ENCODE measurements at places on chromosomes 5 and 9.

DNA sequence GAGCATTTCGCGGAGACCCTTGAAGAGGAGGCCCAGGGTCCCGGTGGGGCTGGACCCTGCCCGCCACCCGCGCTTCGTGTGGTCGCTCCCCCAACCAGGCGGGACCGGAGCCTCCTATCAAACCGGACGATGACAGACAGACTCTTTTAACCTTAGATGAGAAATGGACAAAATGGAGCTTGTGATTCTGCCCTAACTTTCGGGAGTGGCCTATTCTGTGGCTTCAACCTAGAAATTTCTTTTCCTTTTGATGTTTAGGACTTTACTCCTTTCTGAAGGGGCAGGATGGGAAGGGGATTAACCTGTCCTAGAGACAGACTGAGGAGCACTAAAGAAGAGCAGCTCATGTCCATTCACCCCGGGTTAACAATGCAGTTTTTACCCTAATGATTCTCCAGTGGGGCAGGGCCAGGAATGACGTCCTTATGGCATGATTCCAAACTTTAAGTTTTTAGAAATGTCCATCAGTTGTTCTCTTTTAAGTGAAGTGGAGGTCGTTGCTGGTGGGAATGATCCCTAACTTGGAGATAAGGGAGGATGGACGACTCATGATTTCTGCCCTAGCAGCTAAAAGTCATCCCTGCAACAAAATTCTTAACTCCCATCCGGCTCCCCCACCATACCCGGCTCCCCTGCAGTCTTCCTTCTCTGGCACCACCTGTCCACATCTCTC is 1.0 kb downstream of the NIPSNAP3A start:
- DNase-seq, result no peak

- DNase-seq, result no peak
These were observed 43.7 kb upstream of the HAND1 start for GRCh38 chr5:154521756-154522155.

DNA sequence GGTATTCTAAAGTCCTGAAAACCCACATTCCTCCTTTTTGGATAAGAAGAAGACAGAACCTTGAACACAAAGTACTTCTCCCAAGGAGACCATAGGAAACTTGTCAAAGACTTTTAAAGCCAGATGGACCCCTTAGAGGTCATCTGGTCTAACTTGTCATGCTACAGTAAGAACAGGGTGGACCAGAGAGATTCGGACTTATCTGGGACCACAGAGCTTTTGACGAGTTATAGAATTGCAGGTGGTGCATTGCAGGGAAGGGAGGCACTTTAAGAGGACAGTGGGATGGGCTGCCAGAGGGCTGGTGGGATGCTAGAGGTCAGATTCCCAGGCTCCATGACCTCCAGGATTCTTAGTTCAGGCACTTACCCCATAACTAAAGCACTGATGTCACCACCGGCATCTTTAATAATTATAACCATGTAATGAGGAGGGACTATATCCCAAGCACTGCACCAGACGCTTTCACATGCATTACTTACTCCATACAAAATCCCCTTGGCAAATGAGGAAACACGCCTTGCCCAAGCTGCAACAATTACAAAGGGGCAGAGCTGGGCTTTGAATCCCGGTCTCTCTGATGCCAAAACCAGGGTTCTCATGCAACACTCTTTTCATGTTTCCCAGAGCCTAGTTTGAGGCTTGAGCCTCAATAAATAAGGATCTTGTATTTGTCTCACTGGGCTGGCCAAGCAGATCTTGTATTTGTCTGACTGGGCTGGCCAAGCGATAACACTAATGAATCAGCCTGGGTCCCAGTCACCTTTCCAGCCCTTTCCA is 12.8 kb upstream of the GPX3 start:
- no peak for DNase-seq

DNA sequence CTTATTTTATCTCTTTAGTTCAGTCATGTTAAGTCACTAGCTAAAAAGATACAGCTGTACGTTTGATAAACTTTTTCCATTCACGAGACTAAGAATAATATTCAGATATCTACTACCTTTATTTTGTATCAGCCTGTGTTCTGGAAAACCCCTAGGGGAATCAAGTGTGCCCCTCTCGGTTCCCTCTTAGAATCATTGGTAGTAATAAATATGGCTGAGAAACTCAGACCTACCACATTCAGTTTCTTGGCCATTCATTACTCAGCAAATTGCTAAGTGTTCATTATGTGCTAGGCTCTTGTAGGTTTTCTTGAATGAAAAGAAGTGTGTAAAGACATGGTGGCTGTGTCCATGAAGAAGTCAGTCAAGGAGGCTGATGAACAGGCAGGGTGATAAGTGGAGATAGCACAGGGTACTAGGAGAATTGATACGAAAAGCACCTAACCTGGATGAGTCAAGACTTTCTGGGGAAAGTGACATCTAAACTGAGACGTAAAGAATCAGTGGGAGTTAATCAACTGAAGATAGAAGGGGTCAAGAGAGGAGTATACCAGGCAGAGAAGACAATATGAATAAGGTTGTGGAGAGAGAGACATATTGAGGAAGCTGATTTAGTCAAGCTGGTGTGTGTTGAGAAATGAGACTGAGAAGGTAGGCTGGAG is 86.2 kb downstream of the CSNK1G3 start:
- no peak for DNase-seq
